ENCODE measurements at places on chromosomes 7 and 10. TPM values are rescaled to one million over a fixed set of nuclear protein-coding genes. Genes with fewer than 3 reads are reported as not detected.

Gene POT1
- 11.5 TPM for total RNA-seq

DNA sequence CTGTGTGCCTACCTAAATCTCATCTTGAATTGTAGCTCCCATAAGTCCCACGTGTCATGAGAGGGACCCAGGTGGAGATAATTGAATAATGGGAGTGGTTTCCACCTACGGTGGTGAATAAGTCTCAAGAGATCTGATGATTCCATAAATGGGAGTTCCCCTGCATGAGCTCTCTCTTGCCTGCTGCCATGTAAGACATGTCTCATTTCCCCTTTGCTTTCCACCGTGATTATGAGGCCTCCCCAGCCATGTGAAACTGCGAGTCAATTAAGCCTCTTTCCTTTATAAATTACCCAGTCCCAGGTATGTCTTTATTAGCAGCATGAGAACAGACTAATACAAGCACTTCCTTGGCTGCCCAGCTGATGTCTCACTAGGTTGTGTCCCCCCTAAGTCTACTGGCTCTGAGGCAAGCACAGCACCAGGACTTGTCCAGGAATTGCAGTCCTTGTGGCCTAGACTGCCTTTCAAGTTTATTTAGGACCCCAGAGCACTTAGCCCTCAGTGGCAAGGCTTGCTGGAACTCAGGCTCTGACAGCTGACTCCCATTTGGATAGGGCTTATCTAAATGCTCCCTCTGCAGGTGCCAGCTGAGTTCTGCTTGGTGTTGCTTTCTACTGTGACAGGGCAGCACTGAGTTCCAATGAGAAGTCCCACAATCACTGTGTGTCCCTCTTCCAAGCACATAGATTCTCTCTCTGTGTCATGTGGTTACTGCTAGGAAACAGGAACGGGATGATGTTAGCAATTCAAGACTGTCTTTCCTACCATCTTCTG, 59.0 kb upstream of the TAS2R16 start:
- DNase-seq = no peak
- H3K36me3 ChIP-seq = no peaks in the 10 kb centered on the region
- no peak overlapping the region for H3K4me3 ChIP-seq
- H3K27me3 ChIP-seq = no peaks in the 10 kb centered on the region

DNA sequence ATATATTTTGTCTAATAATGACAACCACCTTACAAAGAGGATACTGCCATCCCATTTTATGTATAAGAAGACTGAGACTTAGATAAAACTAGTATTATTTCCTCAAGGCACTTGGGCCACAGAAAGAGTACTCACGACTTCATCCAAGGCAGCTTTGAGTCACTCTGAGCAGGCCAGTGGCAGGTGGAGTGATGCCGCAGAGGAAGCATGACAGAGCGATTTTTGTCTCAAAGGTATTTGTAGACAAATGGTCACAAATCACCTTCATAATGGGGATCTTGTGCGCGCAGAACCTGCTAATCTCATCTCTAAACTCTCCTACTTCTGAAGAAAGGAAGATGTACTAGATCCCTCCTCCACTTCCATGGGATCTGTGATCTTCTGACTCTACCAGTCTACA, 113.2 kb upstream of the NAMPT start:
- H3K27me3 ChIP-seq = no peaks in the 10 kb centered on the region
- no peak overlapping the region for H3K4me3 ChIP-seq
- no peaks in the 10 kb centered on the region for H3K4me1 ChIP-seq
- H3K36me3 ChIP-seq = no peaks in the 10 kb centered on the region
- no peak overlapping the region for H3K27ac ChIP-seq

Gene FIGNL1
- 13.2 TPM for total RNA-seq

Gene ARMC3
- total RNA-seq = not detected

Gene ADGRA1
- total RNA-seq = 0.70 TPM

Gene ANKRD1
- not detected for total RNA-seq

DNA sequence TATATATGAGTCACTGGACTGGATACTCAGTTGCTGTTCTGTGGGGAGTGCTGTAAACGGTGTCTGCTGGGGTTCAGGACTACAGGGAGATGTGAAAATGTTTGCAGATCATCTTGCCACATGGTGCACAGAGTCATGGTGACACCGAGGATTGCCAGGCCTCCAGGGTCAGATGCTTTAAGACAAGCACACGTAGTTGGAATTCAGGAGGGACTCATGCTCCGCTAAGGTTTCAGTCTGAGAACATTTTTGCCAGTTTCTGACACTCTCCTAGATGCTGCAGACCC, 211.3 kb downstream of the CXCL12 start:
- no peak overlapping the region for H3K27ac ChIP-seq
- H3K4me3 ChIP-seq = no peak overlapping the region
- no peaks in the 10 kb centered on the region for H3K4me1 ChIP-seq
- no peaks in the 10 kb centered on the region for H3K27me3 ChIP-seq
- no peak for DNase-seq
- no peaks in the 10 kb centered on the region for H3K36me3 ChIP-seq

DNA sequence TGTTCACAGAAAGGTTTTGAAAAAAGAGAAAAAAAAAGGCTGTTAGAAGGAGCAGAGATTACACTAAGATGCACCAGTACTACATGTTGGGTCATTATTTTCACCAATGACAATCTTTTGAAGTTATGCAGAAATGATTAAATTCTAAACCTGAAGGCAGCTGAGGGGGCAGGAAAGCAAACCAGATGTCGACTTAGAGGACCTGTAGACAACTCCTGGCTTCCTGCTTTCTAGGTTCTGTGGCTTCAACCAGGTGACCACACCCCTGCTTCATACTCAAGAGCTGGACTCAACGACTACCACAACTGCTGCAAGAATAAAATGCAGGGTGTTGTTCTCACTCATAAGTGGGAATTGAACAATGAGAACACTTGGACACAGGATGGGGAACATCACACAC, 30.0 kb downstream of the MYOF start:
- no peaks in the 10 kb centered on the region for H3K27me3 ChIP-seq
- DNase-seq = no peak
- H3K36me3 ChIP-seq = no peaks in the 10 kb centered on the region
- no peak overlapping the region for H3K4me3 ChIP-seq
- H3K4me1 ChIP-seq = peaks cover 3% of the 10 kb centered on the region

- no peak overlapping the region for H3K27ac ChIP-seq
- H3K36me3 ChIP-seq = no peaks in the 10 kb centered on the region
- no peak overlapping the region for H3K4me3 ChIP-seq
These were observed 36.8 kb upstream of the EBF3 start for GRCh38 chr10:130000918-130001317.

Gene NKX1-2
- not detected for total RNA-seq

DNA sequence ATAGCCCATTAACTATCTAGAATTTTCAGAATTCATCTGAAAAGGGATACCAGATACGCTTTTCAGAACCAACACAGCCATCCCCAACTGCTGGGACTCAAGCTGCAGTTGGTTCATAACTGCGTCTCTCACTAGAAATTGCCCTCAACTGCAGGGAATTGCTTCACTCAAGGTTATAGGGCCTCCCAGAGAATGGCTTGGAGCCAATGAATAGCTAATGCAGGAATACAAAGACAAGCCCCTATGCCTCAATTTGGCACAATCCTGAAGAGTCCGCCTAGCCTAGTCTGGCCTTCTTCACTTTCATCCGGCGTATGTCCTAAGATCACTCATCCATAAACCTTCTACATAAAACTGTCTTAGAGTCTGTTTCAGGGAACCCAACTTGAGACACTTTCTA, 164.0 kb downstream of the SKAP2 start:
- DNase-seq = no peak
- no peak overlapping the region for H3K4me3 ChIP-seq
- H3K36me3 ChIP-seq = no peaks in the 10 kb centered on the region
- H3K27me3 ChIP-seq = no peaks in the 10 kb centered on the region

- H3K27ac ChIP-seq = no peak overlapping the region
- H3K4me1 ChIP-seq = no peaks in the 10 kb centered on the region
- DNase-seq = no peak
- no peaks in the 10 kb centered on the region for H3K36me3 ChIP-seq
These were observed 145.6 kb upstream of the NFE2L3 start for GRCh38 chr7:26006426-26006825.

- H3K27me3 ChIP-seq = no peaks in the 10 kb centered on the region
- H3K36me3 ChIP-seq = no peaks in the 10 kb centered on the region
- DNase-seq = no peak
- no peaks in the 10 kb centered on the region for H3K4me1 ChIP-seq
- H3K4me3 ChIP-seq = no peak overlapping the region
These were observed 35.6 kb downstream of the PRPS1L1 start for GRCh38 chr7:17991866-17992648.

GRCh38 chr7:40799-41750, 151.3 kb upstream of the FAM20C start:
- H3K27ac ChIP-seq = no peak overlapping the region
- DNase-seq = no peak
- no peaks in the 10 kb centered on the region for H3K4me1 ChIP-seq

Gene ATOH7
- not detected for total RNA-seq

Gene ARHGEF5
- total RNA-seq = 3.5 TPM

- H3K27ac ChIP-seq = no peak overlapping the region
- no peaks in the 10 kb centered on the region for H3K27me3 ChIP-seq
- no peaks in the 10 kb centered on the region for H3K36me3 ChIP-seq
- H3K4me3 ChIP-seq = no peak overlapping the region
- H3K4me1 ChIP-seq = no peaks in the 10 kb centered on the region
- DNase-seq = no peak
These were observed 326.9 kb downstream of the PLXNA4 start for GRCh38 chr7:132249256-132249971.

DNA sequence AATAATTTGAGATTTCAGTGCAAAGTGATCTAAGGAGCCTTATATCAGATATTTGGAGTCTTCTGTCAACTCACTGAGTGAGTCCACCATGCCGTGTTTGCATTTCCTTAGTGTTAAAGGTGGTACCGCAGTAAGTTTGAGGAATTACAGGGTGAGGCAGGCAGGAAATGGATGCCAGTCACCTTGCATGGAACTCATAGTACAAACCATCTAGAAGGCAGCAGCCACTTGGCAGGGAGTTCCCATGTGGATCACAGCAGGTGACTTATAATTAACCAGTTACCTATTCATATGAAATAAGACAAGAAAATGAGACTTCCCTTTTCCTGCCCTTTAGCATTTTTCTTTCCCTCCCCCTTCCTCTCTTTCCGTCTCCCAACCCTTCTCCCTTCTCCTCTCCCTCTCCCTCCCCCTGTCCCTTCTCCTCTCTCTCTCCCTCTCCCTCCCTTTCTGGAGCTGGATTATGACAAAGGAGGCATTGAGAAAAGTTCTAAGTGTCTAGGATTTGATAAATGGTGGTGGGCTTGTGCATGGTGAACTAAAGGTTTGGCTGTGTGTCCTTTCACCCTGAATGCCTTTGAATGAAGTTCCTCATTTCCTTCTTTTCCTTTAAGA, 94.1 kb downstream of the LRRC4 start:
- H3K4me1 ChIP-seq = no peaks in the 10 kb centered on the region
- no peak for DNase-seq
- H3K4me3 ChIP-seq = no peak overlapping the region

GRCh38 chr10:131003455-131003854, 308.1 kb downstream of the TCERG1L start:
- peaks cover 3% of the 10 kb centered on the region for H3K27me3 ChIP-seq
- no peak overlapping the region for H3K4me3 ChIP-seq
- peak; percentile 5 for DNase-seq

- H3K4me1 ChIP-seq = no peaks in the 10 kb centered on the region
- H3K27ac ChIP-seq = no peak overlapping the region
- no peak for DNase-seq
- no peaks in the 10 kb centered on the region for H3K27me3 ChIP-seq
- H3K36me3 ChIP-seq = no peaks in the 10 kb centered on the region
These were observed 371.6 kb downstream of the BBS9 start for GRCh38 chr7:33500703-33501701.

DNA sequence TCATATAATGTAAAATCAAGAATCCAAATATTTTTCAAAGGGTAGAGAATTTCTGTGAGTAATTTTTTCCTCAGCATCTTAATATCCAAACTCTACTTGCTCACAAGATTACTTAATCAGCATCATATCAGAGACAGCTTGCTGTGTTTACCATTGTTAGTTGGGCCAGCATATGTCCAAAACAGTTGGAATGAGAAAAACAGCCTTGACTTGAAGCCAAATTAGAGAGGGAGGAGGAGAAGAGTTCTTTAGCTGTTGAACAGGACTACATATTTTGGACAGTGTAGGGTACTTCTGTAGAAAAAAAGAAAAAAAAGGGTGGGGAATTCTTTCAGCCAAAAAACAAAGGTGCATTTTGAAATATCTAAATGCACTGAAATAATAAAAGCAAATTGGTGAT, 69.8 kb downstream of the HDAC9 start:
- no peaks in the 10 kb centered on the region for H3K4me1 ChIP-seq
- no peaks in the 10 kb centered on the region for H3K36me3 ChIP-seq
- no peaks in the 10 kb centered on the region for H3K27me3 ChIP-seq
- DNase-seq = no peak

DNA sequence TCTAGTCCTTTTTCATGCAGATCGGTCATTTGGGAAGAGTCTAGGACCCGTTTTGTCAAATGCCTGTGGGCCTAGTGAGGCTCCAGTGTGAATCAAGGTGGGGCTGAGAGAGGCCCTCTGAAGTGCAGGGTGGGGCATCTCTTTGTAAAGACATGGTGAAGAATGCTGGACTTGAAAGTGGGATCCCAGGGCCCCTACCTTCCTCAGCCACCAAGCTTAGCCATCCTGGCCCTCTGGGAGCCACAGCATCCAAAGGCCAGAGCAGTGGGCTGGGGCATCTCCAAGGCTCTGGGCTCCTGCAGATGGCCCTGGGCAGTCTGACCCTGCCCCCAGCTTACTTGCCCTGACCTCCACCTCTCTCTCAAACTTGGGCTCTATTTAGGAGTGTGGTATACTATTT, 78.5 kb downstream of the ADCY1 start:
- H3K36me3 ChIP-seq = no peaks in the 10 kb centered on the region
- no peaks in the 10 kb centered on the region for H3K27me3 ChIP-seq
- H3K4me1 ChIP-seq = no peaks in the 10 kb centered on the region
- no peak overlapping the region for H3K4me3 ChIP-seq
- DNase-seq = no peak

Gene ANKIB1
- total RNA-seq = 10.8 TPM

DNA sequence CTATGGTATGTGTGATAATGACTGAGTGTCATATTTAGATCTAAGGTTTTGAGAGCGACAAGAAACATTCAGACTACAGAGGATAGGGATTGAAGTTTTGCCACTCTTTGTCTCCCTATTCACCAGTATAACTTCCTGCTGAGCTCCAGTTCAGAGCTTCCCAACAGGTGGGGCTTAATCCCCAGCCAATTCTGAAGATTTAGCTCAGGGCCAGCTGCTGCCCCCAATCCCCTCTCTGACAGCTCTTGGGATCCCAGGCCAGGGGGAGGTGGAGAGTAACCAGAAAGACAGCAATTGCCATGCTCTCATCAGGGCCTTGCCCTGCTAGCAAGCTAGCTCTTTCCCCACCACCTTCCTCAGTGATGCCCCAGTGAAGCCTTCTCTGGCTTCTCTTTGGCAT, 57.8 kb downstream of the TRIL start:
- no peaks in the 10 kb centered on the region for H3K27me3 ChIP-seq
- no peak overlapping the region for H3K27ac ChIP-seq
- H3K4me1 ChIP-seq = no peaks in the 10 kb centered on the region
- H3K4me3 ChIP-seq = no peak overlapping the region
- no peak for DNase-seq

Data from liver (tissue), 10 donors.